Stimulated activated CD8-positive, alpha-beta memory T cell treated with anti-CD3 and anti-CD28 coated beads, Interleukin-7, amount 100 ng/mL, for 24 hours (primary cell): ENCODE measurements at places on chromosomes 7 and 10.

DNA sequence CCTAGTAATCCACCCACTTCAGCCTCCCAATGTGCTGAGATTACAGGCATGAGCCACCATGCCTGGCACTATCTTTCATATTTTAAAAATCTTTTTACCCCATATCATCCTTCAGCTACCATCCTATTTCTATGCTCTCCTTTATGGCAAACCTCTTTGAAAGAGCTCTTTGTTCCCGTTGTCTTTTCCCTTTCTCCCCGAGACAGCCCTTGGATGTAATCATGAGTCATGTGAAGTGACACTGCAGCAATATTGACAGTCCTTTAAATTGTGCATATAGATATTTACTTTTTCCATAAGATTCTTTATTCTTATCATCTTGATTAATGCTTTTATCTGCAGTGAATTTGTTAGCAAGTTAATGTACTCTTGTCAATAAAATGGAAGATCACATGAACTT lies 286.6 kb downstream of the ANKRD7 start:
- no peak for DNase-seq

GRCh38 chr10:17410907-17411306 lies 43.5 kb downstream of the ST8SIA6 start:
- DNase-seq, result no peak

- no peak for DNase-seq
Observed at GRCh38 chr10:73357821-73358220, 843 bp downstream of the CFAP70 start.

DNA sequence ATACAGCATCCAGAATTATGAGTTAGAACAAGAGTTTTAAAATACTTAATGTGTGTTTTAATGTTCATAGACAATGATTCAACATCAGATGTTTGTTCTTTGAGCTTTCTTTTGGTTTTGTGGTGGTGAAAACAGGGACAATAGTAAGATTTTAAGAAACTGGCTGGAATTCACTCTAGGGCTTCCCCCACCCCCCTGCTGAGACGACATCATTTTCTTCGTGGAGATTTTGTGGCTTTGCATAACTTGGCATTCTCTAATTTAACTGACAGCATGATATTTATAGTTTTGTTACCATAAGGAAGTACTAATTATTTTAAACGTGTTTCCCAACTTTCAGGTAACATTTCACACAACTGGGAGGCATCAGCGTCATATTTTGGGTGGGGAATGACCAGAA lies 184.1 kb downstream of the BICC1 start:
- DNase-seq, result no peak

- DNase-seq, result no peak
Observed at GRCh38 chr7:135238112-135238744, 4.6 kb downstream of the STRA8 start.

GRCh38 chr10:110011681-110012080 lies 3.9 kb downstream of the ADD3 start:
- DNase-seq, result no peak

DNA sequence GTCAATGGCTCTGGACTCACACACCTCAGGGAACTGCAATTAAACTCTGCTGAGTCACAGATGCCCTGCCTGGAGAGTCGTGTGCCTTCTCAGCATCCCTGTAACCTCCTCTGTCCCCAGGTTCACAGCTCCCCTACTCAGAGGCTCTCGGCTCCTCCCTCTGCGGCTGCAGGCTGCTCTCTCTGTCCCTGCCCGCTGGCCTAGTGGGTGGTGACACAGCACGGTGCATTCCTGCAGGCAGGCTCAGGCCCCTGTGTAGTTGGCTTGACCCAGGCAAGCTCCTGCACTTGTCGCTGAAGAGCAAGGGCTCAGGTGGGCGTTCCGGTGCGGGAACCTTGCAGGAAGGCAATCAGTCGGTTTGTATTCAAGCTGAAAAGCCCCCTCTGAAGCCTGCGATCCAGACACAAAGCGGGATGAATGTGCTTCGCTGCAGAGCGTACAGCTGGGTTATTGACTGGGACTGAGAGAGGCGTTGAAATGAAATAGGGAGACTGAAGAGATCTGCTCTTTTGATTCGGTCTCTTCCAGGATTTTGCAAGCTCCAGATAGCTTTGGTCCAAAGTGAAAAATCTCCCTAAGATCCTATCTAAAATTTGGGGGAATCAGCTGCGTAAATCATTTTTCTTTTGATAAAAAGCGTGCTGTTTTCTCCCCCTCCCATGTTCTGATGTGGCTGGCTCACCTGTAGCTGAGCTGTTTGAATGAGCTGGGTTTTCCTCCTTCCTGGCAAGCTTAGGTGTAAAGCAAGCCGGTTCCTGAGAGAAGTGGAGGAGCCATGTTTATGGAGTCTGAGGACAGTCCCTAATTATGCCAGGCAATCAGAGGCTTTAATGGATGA lies 208.7 kb upstream of the PHYHIPL start:
- DNase-seq, result no peak

- DNase-seq, result no peak
Observed at GRCh38 chr10:6871128-6871527, 291.1 kb upstream of the PRKCQ start.

- no peak for DNase-seq
Observed at GRCh38 chr7:147798001-147798400, 792.6 kb upstream of the C7orf33 start.

- no peak for DNase-seq
Observed at GRCh38 chr7:79668292-79668691, 214.8 kb upstream of the MAGI2 start.

DNA sequence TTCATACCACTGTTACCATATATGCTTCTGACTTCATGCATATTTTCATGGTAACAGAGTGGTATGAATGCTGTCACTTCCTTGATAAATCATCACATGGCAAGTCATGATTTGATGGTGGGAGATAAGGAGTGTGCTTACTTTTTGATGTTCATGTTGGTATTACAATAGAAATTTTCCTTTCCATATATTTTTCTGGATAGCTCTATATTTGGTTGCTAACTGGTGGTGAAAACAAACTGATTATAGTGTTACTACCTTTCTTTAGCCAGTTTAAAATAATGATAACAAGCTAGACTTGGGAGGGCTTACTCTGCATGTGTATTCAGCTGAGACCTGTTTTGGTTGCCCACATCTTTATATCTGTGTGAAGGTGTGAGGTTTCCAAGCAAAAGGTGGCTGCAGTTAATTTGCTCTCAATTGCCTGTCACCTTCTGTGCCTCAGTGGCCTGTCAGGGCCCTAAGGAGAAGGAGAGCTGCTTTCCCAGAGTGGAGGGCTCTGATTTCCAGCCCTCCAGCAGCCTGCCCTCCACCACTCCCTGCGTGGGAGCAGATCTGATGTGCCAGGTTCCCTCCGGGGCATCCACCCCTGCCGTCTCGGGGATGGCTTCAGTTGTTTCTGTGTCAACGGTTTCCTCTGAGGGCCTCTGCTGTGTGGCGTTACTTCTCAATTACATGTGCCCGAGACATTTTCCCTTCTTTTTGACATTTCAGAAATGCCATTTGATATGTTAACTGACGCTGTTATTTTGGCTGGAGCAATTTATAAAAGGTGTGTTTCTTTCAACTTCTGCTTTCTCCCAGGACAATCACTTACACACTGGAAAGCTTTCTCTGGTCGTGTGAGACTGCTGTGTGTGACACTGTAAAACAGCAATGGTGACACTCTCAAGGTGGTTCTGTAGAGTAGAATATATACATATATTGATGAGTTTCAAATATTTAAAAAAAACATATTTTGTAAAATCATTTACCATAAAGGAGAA lies 107.7 kb upstream of the KLF6 start:
- DNase-seq, result no peak

GRCh38 chr7:100706672-100707311 lies 871 bp downstream of the POP7 start:
- no peak for DNase-seq

GRCh38 chr10:125084191-125084613 lies 76.2 kb downstream of the CTBP2 start:
- DNase-seq, result no peak

DNA sequence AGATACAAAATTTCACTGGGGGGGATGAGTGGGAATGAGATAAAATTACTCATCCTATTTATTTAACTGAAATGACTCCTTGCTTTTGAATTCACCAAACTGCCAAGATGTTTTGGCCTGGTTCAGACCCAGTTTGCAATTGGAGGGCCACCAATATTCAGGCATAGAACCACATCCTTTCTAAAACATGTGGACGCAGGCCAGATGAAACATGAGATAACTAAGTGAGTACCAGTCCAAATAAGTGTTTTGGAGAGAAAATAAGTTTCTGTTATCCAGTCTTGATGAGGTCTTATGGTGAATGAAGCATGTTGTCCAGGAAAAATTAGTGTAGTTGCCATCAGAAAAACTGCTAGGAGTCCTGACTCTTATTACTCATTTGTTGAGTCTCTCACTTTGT lies 36.3 kb upstream of the PDK4 start:
- no peak for DNase-seq

DNA sequence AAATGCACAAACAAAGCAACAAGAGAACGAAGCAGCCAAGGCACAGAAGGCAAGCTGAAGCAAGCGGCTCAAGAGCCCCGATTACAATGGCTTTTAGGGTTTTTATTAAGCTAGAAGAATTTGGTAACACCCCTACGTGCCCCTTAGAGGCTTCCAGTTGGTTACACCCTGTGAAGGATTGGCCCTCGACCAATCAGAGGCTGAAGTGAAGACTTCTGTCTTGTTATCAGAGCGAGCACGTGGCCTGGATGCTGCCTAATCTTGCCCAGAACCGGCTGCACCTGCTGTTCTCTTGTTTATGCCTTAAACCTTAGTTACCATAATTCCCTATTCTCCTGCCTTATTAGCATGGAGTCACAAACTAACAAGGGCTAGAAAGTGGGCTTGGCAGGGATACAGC lies 21.4 kb downstream of the KCNK18 start:
- DNase-seq, result no peak

GRCh38 chr10:92122941-92123450 lies 167.9 kb downstream of the CPEB3 start:
- DNase-seq, result no peak

GRCh38 chr7:105196473-105196872 lies 182.5 kb downstream of the KMT2E start:
- no peak for DNase-seq

DNA sequence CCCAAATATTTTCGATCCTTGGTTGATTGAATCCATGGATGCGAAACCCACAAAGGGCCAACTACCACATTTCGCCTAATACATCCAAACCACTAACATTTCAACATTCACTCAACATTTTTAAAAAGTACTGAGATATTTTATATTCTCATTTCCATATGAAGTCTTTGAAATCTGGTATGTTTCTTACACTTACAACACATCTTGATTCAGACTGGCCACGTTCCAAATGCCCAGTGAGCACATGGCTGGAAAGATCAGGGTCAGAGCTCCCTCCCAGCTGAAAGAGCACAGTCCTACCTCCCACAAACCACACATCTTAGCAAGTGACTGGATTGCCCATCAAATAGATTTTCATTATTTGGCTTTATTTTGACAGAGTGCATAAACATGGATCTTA lies 18.9 kb downstream of the NCAPG2 start:
- no peak for DNase-seq

- no peak for DNase-seq
Observed at GRCh38 chr7:27134392-27134791, 3.8 kb upstream of the HOXA4 start.

- DNase-seq, result no peak
Observed at GRCh38 chr7:153385502-153385901, 626.0 kb downstream of the ACTR3B start.

DNA sequence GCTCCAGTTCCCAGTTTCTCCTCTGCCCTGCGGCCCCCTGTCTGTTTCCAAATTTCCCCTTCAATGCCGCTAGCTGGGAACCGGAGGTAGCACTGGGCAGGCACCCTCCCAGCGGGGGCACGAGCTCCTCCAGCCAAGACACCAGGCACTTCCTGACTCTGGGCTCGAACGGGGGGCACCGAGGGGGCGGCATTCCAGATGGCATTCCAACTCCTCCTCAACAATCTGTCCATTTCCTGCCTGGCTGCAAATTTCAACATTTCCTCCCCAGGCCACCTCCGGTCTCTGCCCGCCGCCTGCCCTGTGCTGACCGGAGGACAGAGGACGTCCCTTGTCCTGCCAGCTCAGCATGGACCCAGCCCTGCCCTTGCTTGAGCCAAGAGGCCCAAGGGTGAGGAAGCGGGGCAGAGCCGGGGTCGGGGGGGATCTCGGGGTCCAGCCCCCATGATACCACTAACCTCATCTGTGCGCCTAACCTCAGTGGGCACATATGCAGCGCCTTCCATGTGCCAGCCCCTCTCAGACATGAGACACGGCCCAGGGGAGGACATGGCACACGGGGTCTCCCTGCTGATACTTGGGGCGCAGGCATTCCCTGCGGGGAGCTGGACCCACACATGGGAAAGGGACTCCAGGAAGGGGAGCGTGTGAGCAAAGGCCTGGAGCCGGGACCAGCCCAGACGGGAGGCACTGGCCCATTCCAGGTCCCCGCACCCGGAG lies 58.0 kb downstream of the PDGFA start:
- no peak for DNase-seq

DNA sequence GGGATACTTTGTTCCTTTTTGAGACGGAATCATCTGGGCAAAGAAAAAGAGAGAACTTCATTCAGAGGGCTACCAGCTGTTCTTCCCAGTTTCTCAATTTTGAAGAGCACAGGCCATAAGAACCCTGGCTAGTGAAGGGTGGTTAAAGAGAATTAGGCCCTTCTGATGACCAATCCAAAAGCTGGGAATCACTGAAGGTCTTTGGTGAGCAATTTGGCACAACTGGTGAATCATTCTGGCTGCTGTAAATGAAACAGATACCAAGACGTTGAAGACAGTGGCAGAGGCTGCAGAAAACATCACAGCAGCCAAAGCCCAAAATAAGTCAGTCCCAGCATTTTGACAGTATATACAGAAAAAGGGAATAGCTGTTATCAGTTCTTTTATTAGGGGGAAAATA lies 5.1 kb downstream of the RAPGEF5 start:
- no peak for DNase-seq

DNA sequence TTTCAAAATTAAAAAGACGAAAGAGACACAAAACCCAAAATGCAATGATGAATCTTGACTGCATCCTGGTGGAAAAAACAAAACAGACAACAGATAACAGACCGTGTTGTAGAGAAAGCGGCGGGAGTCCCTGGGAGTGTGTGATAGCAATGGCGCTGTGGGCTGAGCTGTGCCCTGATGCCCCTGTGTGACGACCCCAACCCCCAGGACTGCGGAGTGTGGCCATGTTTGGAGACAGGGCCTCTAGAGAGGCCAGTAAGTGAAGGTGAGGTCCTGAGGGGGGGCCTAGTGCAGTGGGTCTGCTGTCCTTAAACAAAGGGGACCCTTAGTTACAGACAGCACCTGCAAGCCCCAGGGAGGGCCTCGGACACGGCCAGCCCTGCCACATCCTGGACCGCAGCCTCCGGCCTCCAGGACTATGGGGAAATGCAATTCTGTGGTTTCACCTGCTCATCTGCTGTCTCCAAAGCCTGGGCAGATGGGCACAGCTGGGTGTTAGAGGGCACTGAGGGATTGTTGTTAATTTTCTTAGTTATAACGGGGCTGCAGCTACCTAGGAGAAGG lies 277.7 kb downstream of the DNAJB6 start:
- no peak for DNase-seq

GRCh38 chr10:35783305-35783838 lies 141.3 kb upstream of the FZD8 start:
- no peak for DNase-seq
